Heart left ventricle (tissue), 16 donors: ENCODE measurements at places on chromosomes 1 and 21. TPM values are rescaled to one million over a fixed set of nuclear protein-coding genes. Genes with fewer than 3 reads are reported as not detected.

Gene LRRC71
- polyA plus RNA-seq: 0.06 TPM

Gene MCOLN2
- polyA plus RNA-seq: not detected

Gene ZP4
- not detected for polyA plus RNA-seq

Gene ANGPTL1
- 5.0 TPM for polyA plus RNA-seq

Gene LCE1D
- not detected for polyA plus RNA-seq

Gene TGFBR3
- polyA plus RNA-seq: 6.9 TPM

Gene LAMTOR2
- polyA plus RNA-seq: 106 TPM

Gene RAB29
- polyA plus RNA-seq: 6.5 TPM

Gene MPZ
- polyA plus RNA-seq: 2.1 TPM

Gene ACKR1
- 20.3 TPM for polyA plus RNA-seq

Gene LCE1F
- not detected for polyA plus RNA-seq

Gene SPOCD1
- polyA plus RNA-seq: 0.36 TPM

Gene UBAP2L
- 61.6 TPM for polyA plus RNA-seq

Gene SLAMF1
- 0.80 TPM for polyA plus RNA-seq

Gene UBL4B
- polyA plus RNA-seq: not detected

Gene GNAT2
- not detected for polyA plus RNA-seq

Gene ANGPTL3
- not detected for polyA plus RNA-seq

DNA sequence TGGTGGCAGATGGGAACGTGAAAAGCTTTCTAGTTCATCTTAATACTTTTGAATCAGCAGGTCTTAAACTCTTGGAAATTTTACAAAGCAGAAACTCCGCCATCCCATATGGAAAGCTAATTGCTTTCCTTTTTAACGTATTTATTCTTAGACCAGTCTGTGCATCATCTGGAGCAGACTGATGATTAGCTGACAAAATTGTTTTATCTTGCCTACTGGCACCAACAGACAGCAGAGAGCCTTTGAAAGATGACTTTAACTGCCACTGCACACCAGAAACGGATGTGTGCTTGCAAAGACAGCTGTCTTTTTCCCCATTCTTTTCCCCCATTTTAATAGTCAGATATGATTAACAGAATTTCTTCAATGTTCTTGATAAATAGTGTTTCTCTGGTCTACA lies 97.0 kb downstream of the PLD5 start:
- DNase-seq: no peak

GRCh38 chr1:151056149-151056548 lies 3.3 kb downstream of the CDC42SE1 start:
- no peak for DNase-seq

- DNase-seq: no peak
These were observed 7.2 kb downstream of the INAVA start for GRCh38 chr1:200901796-200902444.

DNA sequence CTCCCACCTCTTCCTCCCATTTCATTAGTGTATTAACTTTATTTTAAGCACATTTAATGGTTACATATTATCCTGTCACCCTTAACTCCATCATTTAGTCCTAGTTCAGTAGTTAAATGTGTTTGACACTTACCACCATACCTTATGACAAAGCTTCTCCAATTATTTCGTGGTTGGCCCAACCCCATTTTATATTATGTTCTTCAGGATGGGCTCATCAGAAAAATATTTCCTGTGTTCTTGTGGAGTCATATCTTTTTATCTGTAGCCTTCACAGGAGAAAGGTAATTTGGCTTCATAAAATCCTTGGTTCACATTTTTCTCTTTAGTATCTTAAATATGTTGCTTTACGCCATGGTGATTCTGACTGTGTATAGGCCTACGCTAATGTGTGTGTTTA lies 142.3 kb upstream of the COL6A1 start:
- DNase-seq: no peak

- DNase-seq: no peak
These were observed 12.8 kb upstream of the CLSTN1 start for GRCh38 chr1:9836632-9836960.

DNA sequence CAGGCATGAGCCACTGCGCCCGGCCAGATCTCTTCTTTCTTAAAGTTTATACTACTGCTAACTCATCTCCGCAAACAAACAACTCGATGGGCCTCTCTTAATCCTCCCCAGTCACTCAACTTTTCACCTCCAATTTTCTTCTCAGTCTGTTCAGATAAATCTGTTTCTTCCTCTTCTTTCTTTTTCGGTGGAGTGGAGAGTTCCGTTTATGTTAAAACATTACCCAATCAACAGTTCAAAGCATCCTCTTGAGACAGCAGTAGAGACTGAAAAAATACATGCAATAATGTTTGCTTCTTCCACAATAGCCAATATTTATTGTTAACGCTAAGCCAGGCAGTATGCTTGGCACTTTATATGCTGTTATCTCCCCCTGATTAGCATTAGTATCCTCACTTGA lies 1.4 kb upstream of the ANKRD13C start:
- DNase-seq: no peak

DNA sequence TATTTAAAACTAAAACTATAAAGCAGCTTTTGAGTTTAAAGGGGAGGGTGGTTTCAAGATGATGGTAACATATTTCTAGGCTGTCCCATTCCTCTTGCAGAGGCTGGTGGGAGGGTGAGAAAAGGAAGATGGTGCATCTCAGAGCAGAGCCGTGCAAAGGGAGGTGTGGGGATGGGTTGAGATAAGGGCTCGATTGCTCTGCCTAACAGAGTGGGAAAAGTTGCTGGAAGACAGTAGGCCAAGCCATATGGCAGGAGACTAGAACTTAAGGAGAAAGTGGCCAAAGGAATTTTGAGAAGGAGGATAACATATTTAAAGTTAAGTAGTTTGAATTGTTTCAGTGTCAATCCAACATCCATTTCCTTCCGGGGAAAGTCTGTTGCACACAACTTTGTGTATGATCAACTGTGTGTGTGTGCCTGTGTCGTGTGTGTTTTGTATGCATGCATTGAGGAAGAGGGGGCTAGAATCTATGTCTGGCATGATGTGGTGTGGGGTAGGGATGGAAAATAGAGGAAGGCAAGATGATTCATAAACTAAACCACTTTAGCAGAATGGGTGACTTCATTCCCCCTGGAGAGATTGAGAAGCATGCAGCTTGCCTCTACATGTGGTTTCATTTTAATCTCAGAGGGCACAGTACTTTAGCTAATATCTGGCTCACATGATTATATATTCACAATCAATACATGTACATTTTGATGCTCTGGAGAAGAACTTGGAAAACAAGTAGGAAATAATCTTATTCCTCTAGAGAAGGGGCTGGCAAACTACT lies 145.0 kb upstream of the DNAH14 start:
- DNase-seq: no peak

- no peak for DNase-seq
These were observed 111.9 kb downstream of the PTPN14 start for GRCh38 chr1:214439352-214440119.

- no peak for DNase-seq
These were observed 164.4 kb downstream of the GIPC2 start for GRCh38 chr1:78210175-78210574.

DNA sequence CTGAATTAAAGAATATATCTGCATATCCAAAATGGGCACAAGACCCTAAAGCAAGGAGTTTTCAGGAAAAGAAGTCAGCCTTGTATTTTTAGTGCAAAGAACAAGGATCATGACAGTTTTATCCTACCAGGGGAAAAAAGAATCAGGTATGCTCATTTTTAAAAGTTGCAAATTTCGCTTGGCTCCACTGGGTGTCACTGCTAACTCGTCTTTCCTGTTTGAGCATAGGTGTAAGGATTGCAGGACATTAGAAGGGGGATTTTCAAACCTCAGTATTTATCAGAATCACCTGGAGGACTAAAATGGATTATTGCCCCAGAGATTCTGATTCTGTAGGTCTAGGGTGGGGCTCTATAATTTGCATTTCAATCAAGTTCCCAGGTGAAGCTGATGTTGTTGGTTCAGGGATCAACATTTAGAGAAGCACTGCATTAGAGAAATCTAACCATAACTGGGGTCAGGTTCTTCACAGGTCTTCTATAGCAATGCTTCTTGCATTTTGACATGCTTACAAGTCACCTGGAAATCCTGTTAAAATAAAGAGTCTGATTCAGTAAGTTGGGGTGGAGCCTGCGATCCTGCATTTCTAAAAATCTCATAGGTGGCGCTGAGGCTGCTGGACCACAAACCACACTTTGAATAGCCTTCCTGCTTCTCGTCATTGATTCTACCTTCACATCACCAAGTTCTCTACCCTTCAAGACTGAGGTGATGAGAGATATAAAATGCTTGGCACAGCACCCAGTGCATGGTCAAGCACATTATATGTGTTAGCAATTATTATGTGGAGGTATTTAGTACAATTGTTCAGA lies 39.6 kb downstream of the NUF2 start:
- DNase-seq: no peak

DNA sequence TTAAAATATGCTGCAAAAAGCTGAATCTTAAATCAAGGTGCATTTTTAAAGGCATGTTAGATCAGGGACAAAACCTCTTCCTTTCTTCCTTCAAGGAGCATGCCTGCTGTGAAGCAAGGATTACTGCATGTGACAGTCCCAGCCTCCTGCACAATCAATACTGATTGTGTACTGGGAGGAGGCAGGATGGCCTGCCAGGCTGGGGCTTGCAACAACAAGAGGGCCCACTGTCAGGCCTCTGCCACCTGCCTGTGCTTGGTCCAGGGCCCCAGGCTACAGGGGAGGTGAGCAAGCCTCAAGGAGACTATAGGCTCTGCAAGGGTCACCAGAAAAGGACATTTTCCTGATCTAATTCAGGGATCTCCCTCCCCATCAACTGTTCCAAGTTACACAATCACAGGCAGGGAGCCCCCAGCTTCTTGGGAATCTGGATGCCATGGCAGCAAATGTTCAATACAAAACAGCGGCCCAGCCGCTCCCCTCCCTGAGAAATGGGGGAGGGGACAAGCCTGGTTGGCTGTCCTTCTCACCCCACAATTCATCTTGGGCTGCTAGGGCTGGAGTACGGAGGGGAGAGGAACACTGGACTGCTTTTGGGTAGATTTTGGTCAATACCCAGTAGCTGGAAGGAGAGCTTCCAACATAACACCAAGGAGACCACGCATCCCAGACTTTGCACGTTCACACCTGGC lies 76.7 kb downstream of the SSBP3 start:
- DNase-seq: no peak

- DNase-seq: no peak
These were observed 13.4 kb downstream of the VANGL2 start for GRCh38 chr1:160413716-160414115.

GRCh38 chr1:212074313-212074712 lies 38.8 kb downstream of the DTL start:
- DNase-seq: peak; percentile 31

GRCh38 chr1:43495204-43495603 lies 35.5 kb upstream of the PTPRF start:
- no peak for DNase-seq

- DNase-seq: no peak
These were observed 144.3 kb downstream of the MIS18A start for GRCh38 chr21:32134441-32135130.

DNA sequence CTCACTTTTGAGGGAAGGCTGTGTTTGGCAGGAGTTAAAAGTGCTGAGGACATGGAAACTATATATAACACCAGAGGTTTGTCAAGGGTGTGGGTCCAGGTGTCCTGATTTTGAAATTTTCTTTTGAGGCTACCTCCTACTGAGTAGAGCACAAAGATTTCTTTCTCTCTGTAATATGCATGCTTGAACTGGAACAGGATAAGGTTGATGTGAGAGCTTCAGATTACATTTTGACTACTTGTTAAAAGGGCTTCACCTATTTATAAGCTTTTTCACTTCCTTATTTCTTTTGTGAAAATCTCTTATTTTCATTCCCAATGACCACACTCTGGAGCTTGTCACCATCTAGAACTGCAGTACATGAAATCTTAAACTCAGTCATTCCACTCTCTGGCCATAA lies 59.8 kb upstream of the PLA2G4A start:
- DNase-seq: no peak

DNA sequence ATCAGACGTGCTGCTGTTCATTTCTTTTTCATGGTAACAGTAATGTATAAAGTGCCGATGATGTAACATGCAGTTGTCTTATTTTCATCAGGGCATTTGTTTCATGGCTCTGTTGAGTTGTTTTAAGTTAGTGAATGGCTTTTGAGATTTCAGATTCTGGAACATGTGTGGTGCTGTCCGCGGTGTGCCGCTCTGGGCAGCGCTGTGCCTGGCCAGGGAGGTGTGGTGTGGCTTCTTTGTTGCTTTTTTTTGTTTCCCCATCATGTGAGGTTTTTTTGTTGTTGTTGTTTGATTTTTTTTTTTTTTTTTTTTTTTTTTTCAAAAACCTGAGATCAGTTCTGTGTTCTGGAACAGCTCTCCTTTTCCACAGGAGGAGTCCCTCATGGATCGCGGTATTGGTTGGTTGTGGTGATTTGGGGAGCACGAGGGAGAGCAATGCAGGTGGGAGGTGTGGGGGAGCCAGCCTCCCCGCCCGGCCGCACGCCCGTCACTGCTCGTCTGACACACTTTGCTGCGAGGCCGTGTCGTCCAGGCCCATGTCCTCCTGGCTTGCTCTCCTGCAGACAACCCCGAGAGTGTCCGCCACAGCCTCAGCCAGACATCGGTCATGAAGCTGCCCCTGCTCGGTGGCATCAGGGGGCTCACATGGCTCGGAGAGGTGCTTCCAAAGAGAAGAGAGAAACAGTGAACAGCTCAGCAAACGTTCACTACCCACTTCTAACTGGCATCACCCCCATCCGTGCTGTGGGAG lies 33.6 kb downstream of the NTPCR start:
- DNase-seq: no peak

DNA sequence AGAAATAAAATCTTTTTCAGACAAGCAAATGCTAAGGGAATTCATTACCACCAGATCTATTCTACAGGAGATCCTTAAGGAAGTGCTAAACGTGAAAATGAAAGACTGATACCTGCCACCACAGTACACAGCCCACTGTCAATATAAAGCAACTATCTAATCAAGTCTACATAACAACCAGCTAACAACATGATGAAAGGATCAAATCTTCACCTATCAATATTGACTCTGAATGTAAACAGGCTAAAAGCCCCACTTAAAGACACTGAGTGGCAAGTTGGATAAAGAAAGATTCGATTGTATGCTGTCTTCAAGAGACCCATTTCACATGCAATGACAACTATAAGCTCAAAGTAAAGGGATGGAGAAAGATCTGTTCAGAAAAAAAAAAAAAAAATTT lies 492.4 kb downstream of the COL11A1 start:
- DNase-seq: no peak

DNA sequence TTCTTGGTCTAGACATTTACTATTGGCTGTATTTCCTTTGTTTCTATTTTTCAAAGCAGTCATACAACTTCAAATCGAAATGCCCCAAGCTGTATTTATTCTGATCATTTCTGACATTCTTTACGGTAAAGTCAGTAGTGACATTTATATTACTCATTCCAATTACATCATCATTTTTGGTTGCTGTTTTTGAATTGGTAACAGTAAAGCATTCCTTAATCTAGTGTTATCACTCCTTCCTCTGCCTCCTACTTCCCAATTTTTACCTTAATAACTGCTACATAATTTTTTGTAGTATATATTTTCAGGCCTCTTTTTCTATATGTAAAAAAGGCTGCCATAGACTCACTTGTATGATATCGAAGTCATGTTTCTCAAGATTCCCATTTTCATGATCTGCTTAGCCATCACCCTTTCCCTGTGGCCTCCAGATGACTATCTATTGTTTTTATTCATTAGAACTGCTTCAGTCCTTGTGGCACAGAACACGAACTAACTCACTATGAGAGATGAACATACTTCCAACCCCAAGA lies 167.2 kb downstream of the RUNX1 start:
- no peak for DNase-seq
